ENCODE measurements at places on chromosomes 5 and 9.

DNA sequence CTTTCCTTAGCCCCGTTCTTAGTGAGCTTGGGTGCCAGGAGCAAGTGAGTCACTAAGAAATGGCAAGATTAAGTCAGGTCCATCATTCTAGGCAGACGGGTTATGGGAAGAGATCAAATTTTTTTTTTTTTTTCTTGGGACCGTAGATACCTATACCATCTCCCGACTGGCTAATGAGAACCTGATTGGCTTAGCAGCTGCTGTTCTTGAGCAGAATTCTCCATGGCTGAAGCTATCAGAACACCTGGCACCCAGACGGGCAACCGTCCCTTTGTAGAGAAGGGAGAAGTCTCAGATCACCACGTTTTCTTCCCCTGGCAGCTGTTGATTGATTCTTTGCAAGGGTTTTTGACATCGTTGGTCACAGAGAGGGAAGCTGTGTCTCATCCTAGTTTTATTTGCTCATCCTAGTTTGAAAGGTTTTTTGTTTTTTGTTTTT lies 78.6 kb downstream of the AOPEP start:
- DNase-seq: no peak

DNA sequence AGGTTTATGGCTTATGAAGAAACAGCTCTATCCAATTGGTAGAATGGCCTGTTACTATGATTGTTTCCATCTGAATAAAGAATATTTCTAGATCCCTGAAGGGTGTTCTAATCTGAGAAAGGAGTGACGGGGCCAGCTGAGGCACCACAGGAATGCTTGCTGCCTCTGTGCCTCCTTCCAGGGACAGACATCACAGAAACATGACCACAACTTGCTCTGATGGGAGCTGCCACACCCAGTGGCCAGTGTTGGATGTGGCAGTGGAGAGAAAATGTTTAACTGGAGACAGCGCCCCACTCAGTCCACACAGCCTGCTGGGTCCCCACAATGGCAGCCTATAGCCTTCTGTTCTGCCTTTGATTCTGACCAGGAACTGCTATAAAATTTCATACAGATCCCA lies 38.6 kb upstream of the TESK1 start:
- DNase-seq: no peak

DNA sequence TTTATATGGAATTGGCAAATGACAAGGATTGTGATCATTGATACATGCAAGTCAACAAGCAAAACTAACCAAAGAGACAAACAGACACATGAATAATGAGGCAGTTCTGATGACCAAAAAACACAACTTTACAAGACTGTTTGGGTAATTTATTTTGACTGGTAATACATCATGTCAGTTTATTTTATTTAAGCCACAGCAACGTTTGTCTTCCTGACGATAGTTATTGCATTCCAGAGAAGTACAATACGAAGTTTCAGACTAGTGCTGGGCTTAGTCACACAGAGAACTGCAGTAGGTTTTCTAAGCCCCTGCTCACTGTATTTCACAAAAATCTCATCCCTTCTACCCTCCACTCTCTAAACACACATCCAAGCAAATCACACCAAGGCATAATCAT lies 514.2 kb downstream of the RAB3C start:
- no peak for DNase-seq

GRCh38 chr9:89640361-89640760 lies 35.5 kb downstream of the GADD45G start:
- no peak for DNase-seq

GRCh38 chr5:912280-913091 lies 19.8 kb downstream of the TRIP13 start:
- DNase-seq: no peak

GRCh38 chr9:14788846-14789245 lies 66.3 kb upstream of the CER1 start:
- no peak for DNase-seq

- DNase-seq: no peak
Measured at GRCh38 chr9:9283159-9283986, 1329.4 kb downstream of the PTPRD start.

DNA sequence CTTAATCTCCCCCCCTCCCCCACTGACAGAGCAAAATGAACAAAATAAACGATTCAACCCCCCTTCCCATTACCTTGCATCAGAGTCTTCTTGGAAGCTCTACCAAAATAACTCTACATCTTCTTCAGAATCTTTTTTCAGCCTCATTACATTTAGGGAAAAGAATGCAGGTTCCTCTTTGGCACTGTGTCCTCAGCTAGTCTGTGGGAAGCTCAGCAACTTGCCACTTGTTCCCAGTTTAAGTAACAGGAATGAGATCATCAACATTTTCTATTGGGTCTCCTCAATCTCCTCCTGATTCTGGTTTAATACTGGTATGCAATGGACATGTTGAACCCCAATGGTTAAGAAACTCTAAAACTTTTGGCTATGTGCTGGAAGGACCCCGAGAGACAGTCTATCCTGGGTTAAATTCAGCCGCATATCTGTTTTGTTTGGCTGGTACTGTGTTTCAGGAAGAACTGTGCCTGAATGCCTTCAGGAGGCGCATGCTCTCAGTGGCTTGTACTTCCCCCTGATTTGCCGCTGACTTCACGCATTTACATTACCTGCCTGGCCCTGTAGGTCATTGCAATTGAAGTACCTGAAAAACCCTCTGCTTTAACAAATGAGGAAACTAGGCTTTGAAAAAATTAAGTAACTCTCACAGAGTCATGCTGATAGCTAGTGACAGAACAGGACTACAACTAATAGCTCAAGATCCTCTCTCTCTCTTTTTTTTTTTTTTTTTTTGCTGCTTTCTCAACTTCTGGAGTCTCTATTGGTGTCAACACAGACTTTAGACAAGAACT lies 78.1 kb upstream of the HMHB1 start:
- no peak for DNase-seq

DNA sequence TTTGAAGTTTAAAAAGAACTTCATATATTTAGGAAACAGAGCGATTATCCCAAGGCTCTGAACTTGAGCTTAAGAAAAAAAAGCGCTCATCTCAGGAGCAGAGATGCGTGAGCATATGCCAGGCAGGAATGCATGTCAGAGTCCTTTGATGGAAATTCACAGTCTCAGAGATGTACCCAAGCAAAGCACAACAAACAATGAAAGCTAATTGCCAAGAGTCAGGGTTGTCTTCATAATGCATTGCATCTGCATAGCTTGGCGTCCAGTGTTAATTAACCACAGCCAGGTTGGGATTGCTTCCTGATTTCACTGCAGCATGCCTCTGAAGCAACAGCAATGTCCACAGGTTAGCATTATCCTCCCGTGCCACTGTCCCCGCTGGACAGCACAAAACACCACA lies 907.0 kb upstream of the DMAC1 start:
- no peak for DNase-seq

DNA sequence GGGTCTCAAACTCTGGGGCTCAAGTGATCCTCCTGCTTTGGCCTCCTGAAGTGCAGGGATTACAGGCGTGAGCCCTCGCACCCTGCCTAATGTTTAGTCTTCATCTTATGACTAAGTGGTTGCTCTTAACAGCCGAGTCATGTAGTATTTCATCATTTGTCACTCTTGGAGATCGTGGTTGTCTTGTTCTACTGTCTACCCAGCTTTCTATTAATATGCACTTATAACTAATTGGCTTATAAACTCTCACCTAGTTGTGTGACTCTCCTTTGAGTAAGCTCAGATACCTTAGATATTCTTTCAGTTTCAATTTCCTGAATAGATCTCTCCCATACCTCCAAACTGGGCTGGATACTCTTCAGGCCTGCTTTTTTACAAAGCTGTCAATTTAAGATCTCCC lies 19.9 kb downstream of the SLC44A1 start:
- DNase-seq: no peak

DNA sequence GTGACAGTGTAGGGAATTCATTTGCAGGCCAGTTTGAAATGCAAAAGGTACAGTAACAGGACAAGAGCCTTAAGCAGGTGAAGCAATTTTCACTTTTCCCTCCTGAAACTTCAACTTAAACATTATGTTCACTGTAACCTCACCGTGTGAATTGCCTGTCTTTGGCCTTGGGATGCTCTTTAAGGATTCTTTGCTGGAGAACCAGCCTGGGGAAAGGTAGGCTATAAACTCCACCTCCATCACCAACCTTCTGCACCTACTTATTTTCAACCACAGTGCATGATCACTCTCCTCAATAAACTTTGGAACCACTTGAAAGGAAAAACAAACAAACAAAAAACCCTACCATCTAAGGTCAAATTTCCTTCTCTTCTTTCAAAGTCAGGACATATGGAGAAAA lies 300.5 kb downstream of the TLE1 start:
- no peak for DNase-seq

DNA sequence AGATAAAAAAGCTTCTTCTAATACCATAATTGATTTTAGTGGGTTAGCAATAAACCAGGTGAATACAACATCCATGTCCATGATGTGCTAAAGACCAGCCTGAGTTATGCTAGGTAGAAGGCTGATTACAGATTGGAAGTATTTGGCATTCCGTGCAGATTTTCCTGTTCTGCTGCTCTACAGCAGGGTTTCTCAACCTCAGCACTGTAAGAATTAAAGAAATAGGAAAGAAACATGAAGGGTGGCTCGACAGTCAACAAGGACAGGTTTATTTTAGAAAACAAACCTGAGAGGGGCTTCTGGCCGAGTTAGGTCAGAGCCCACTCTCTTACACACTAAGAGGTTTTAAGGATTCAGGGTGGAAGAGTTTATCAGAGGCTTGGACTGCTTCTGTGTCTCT lies 42.3 kb downstream of the ZFAND5 start:
- no peak for DNase-seq

DNA sequence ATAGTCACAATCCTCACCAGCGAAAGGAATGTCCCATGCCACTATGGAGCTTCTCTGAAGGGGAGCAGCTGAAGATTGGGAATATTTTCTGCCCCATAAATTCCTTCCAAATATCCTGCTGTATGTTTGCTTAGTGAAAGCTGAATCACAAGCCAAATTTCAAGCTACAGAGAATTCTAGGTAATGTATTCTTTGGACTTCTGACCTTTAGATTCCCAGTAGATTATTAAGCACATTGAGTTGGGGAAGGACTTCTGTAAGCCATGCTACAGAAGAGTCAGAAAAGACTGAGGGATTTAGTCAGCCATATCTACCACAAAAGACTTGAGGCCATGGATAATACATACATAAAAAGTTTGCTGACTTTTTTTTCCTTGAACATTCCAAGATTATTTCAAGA lies 1342.0 kb upstream of the NUDT12 start:
- DNase-seq: no peak

DNA sequence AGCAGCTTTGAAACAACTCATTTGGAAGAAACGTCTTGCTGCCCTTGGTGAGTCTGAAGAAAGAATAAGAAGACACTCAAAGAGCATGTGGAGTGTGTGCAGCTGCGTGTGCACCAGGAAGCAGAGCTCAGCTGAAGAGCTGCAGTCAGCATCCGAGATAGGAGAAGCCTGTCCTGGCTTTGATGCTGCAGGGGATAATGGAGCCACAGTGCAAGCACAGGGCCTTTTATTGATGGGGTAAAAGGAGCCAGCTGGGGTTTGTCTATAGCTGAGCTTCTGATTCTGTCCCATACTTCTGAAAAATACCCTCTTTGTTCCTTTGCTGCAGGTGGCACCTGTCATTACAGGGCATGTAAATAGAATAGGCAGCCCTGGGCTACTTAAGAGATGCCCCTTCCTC lies 375.7 kb upstream of the ZNF462 start:
- DNase-seq: no peak

- DNase-seq: no peak
Measured at GRCh38 chr5:74952406-74952805, 86.2 kb upstream of the FAM169A start.

DNA sequence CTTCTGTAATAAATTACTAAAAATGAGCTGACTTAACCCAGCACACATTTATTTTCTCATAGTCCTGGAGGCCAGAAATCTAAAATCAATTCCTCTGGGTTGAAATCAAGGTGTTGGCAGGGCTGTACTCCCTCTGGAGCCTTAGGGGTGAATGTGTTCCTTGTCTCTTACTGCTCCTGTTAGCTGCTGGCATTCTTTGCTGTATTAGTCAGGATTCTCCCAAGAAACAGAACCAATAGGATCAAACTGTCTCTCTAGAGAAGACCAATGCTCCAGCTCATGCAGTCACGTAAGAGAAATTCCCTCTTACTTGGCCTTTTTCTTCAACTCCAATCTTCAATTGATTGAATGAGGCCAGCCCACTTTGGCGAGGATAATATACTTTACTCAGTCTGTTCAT lies 15.3 kb upstream of the CD180 start:
- DNase-seq: no peak

DNA sequence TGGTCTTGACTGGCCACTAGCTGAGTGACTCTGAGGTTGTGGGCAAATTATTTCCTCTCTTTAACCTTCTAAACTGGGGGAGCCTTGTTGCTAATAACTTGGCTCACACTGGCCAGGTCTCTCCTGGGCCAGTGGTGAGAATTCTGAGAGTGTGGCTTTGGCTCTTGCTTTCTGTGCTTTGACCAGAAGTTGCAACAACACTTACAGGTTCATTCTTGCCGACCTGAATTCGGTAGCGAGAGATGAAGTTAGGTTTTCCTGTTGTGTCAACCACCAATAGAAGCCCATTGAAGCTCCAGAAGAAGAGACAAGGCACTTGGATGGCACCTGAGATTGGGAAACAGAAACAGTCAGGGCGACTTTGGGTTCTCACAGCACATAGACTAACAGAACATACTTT lies 19.8 kb downstream of the FAXDC2 start:
- DNase-seq: no peak

- DNase-seq: no peak
Measured at GRCh38 chr5:116480894-116481510, 93.6 kb downstream of the SEMA6A start.

- peak; percentile 39 for DNase-seq
Measured at GRCh38 chr5:53170746-53171349, 61.3 kb upstream of the MOCS2 start.

GRCh38 chr5:175317872-175318271 lies 126.1 kb downstream of the DRD1 start:
- DNase-seq: no peak

- no peak for DNase-seq
Measured at GRCh38 chr5:10936081-10936855, 175.2 kb upstream of the DAP start.

DNA sequence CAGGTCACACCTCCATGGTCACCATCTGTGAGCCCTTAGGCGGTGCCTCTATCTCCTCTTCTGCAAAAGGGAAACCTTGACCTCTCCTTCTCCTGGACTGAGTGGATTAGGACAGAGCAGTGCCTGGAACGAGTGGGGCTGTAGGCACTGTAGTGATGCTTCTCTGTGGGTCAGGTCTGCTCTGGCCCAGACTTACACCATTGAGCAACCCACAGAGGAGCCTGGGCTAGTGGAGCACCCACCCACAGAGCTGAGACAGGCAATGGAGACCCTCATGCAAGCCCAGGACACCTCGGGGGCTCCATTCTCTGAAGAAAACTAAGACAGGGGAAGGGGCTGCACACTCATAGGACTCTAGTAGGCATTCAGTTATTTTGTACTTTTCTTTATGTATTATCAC lies 400.6 kb downstream of the GADD45G start:
- DNase-seq: no peak

- DNase-seq: peak; percentile 38
Measured at GRCh38 chr9:75892216-75892911, 1.9 kb downstream of the PCSK5 start.

GRCh38 chr9:132993511-132993939 lies 15.0 kb downstream of the GFI1B start:
- peak; percentile 11 for DNase-seq

GRCh38 chr5:56829137-56829908 lies 14.0 kb downstream of the MAP3K1 start:
- DNase-seq: no peak
